ENCODE measurements at places on chromosomes 11 and 22.

DNA sequence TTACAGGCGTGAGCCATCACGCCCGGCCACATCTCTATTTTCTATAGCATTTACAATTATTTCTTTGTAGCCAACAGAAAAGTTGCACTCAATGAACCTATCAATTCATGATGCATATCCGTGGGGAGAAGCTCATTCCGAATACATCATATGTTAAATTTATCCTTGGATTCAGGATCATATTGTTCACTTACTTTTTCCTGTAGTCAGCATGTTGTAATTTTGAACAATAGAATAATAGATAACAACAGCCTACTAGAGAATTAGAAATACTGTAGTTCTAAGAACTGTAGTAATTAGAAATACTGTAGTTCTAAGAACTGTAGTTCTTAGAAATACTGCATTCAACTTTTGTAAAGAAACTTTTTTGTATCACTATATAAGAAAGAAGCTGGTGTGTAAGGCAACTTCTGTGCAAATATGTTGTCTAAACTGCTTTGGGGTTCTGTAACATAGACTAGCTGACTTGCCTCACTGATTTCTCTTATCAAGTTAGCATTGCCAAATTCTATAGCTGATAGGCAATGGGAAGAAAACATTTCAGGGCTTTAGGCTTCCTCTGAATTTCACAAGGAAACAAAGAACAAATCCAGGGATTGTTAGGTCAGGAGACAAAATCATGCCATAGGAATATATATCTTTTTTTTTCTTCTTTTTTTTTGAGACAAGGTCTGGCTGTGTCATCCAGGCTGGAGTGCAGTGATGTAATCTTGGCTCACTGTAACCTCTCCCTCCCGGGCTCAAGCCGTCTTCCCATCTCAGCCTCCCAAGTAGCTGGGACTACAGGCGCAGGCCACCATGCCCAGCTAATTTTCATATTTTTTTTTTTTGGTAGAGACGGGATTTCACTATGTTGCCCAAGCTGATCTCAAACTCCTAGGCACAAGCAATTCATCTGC is 91.9 kb downstream of the CSTPP1 start:
- DNase-seq: no peak

- no peak for DNase-seq
Observed at GRCh38 chr11:127627204-127627603, 626.6 kb upstream of the KIRREL3 start.

- no peak for DNase-seq
Observed at GRCh38 chr22:46036558-46037408, 59.8 kb upstream of the WNT7B start.

GRCh38 chr11:69010964-69011623 is 2.0 kb downstream of the MRGPRF start:
- DNase-seq: peak; percentile 84

DNA sequence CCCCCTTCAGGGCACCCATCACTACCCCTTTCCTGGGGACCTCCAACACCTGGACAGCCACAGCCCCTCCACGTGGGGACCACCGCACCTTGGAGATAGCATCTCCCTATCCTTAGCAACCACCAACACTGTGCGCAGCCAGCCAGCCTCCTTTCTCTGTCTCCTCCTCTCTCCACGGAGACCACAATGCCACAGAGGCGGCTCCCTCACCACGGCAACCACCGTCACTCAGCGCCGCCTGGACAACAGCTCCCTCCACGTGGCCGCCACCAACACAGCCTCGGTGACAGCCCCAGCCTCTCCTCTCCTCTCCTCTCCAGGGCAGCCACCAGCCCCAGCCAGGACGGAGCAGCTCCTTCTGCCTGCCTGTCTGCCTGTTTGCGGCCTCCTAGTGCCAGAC is 10.5 kb downstream of the ELFN2 start:
- DNase-seq: no peak

DNA sequence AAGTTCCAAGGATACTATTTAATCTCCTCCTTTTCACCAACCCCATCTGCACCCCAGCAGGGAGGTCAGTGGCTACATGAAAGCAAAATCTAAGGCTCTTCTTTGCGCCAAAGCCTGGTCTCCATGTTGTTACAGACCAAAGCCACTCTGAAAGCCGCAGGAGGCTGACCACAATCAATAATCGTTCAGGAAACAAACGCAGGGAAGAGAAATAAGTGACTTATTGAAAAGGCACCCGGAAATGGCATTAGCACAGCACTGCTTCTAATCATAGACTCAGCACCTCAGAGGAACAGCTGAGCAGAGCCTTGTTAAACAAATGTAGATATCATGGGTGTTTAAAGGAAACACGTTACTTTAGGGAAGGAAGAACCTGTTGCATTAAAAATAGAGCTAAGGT is 183.9 kb downstream of the KIRREL3 start:
- DNase-seq: peak; percentile 47

GRCh38 chr11:13288375-13289029 is 10.9 kb downstream of the BMAL1 start:
- peak; percentile 7 for DNase-seq

DNA sequence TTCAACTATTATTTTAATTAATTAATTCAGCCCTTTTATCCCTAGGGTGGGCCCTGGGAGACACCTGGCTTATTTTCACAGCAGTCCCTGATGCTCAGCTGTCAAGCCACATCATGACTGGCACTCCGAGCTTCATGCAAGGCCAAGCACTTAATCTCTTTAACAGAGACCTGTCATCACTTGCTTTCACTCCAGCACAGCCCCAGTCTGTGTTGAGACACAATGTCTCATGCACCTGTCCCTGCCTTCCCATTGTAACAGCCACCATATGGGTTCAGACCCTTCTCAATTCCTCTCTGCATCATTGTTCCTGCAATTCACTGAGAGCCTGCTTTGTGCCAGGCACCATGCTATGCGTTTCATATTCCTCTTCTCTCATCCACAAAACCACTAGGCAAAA is 222.2 kb upstream of the TENM4 start:
- no peak for DNase-seq

GRCh38 chr11:22666325-22666687 is at the start of gene GAS2:
TSS of gene GAS2 (plus strand) at chr11:22666611. CDS start at chr11:22674870, 8,259 bp downstream.
- no peak for DNase-seq

Measured in fibroblast of skin of right quadriceps (primary cell).